ENCODE measurements at places on chromosomes 12 and 14.

- DNase-seq: no peak
Observed at GRCh38 chr12:3049611-3050249, 27.4 kb upstream of the TSPAN9 start.

DNA sequence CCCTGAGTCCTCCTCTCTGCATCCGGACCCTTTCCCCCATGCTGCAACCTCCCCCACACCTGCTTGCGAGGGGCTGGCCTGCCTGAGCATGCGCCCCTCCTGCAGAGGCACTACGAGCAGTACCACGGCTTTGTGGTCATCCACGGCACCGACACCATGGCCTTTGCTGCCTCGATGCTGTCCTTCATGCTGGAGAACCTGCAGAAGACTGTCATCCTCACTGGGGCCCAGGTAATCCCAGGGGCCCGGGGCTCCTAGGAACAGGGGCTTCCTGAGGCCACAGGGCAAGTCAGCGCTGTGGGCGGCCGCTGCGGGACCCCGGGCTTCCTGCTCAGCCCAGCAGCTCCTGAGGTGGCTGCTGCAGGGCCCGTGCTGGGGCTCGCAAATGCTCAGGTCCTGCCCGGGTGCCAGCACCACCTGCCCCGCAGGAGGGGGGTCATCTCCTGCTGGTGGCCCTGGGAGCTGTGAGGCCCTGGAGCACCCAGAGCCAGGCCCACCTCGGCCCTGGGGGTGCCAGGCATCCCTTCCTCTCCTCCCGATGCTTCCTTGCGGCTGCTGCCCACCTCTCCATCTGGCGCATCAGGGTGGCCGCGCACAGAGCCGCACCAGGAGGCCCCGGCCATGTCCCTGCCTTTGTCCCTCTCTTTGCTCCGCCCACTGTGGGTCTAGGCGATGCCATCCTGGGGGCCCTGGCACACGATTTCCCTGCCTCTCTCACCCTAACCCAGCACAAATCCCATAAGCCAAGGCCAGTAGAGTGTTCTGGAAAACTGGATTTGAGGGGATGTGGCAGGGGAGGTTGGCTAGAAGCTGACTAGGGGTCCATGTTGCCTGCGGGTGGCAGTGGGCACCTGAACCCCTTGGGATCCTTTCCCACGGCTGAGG is 10.2 kb downstream of the ASPG start:
- DNase-seq: no peak

DNA sequence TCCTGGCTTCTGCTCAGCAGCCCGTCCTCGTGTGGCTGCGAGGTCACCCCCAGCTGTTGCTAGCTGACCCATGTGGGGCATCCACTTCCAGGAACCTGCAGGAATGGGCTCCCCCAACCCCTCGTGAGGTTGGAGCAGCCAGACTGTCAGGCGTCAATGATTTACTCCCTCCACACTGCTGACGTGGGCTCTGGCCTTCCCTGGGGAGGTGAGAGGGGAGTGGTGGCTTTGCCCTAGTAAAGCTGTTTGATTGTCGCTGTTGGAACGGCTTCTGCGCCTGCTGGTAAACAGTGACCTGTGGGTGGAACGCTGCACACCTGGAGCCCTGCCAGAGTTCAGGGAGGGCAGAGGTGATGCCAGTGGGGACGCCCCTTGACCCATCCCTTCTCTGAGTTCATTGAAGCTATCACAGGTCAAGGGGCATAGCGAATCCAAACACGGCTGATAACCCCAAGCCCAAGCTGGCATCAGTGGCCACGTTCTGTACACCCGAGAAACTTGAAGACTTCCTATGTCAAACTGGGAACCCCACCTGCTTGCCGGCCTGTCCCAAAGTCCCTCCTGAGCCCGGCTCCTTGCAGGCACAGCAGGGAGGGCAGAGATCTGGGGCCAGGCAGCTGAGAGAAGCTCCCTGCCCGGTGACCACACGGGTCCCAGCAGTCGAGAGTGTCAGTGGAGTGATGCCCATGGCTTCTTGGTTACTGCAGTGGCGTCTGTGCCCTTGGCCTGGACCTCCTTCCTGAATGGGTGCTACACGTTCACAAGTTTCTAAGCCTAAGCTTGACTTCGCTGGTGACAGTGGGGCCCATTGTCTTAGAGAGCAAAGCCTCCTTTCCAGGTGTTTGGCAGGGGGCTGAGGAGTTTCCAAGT is 2.7 kb downstream of the ASPG start:
- no peak for DNase-seq

DNA sequence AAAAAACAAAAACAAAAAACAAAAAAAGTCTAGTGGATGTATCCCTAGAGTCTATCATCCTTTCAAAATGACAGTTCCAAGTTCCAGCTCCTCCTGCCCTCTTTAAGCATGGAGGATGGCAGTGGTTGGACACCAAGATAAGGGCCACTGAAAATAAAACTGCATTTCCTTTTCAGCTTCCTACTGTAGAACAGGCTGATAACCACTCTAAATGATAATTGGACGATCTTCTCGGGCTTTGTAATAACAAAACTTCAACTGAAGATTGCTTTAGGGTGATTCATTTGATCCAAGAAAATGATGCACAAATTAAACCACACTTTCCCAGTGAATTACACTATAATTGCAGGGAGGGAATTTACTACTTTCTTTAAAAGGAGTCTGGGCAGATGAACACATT is 42.2 kb upstream of the CRACR2A start:
- no peak for DNase-seq

DNA sequence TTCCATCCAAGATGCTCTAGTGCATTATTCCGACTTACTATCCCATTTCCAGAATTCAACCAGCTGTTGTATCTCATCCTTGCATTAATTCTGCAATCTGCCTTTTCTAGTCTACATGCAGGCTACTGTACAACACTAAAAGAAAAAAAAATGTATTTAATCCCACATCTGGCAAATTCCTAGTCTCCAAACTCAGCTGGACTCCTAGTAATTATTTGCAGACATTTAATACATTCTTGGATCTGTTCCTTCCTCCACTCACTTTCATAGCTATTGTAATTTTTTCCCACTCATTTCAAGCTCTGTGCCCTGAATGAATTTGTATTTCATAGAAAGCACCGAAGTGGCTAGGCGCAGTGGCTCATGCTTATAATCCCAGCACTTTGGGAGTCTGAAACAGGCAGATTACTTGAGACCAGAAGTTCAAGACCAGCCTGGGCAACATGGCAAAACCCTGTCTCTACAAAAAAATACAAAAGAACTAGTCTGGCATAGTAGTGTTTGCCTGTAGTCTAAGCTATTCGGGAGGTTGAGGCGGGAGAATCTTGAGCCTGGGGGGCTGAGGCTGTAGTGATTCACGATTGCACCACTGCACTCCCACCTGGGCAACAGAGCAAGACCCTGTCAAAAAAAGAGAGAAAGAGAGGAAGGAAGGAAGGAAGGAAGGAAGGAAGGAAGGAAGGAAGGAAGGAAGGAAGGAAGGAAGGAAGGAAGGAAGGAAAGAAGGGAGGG is 39.5 kb upstream of the YAF2 start:
- DNase-seq: no peak

- DNase-seq: no peak
Observed at GRCh38 chr12:59742841-59743240, 147.0 kb downstream of the SLC16A7 start.

DNA sequence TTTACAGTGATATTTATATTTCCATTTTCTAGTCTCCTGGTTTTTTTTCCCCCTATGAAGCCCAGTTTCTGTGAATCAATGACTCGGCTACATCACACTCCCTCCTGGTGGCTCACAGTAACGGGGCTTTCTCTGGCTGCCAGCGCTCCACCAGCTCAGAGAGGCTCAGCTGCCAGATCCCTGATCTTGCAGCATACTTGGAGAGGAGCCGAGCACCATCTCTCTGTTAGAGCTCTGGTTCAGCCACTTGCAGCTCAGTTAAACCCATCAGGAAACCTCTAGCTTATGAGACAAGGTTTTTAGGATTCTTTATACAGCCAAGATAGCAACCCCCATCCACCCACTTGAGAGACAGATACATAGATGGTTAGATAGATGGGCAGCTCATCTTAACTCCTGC is 74.6 kb downstream of the CIT start:
- no peak for DNase-seq

GRCh38 chr12:120961604-120962531 is 16.5 kb upstream of the HNF1A start:
- DNase-seq: no peak

DNA sequence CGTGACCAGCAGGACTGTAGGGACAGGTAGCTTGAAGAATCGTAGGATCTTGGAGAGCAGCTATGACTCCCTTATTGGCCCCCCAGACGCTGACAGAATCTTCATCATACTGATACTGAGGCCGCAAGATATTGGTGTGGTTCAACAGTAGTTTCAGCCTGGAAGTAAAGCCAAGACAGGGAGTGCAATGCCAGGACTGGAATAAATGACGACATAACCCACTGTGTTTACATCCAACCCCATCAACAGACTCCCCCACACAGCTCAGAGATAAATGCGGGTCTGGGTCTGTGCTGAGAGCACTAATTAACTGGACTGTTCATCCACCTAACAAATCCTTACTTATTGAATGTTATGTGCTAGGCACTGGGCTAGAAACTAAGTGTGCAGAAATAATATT is 16.6 kb downstream of the NOXRED1 start:
- no peak for DNase-seq

DNA sequence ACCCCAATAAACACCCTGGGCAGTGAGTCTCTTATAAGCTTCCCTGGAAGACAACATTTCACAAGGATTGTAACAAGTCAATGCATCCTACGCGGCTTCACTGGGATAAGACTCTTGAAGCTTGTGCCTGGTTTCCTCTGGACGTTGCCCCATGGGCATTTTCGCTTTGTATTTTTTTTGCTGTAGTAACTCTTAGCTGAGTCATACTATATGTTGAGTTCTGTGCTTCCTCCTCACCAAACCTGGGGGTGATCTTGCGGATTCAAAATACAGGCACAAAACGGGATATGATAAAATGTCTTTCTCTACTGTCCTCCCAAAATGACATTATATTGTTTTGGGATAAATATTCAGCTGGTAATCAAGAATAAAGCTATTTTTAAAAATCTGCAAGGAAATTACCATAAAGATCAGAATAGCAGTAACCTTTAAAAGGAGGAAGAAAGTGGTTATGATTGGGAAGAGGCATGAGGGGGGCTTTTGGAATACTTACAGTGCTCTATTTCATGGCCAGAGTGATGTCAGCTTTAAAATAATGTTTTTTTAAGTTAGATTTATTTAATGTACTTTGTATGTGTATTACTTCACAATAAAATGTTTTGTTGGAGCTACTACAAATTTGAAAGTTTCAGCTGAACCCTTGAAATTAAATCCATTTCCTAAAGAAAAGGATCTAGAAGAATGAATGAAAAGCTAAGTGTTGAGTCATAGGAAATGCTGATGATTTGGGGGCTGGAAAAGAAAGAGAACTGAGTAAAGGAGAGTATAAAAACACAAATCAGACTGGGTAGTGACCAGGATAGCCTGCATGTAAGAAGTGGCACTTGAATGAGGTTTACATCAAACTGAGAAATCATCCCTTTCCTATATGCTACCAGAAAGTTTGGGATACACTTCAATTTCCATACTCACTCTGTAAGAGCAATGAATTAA is 14.7 kb downstream of the BTBD7 start:
- DNase-seq: no peak

DNA sequence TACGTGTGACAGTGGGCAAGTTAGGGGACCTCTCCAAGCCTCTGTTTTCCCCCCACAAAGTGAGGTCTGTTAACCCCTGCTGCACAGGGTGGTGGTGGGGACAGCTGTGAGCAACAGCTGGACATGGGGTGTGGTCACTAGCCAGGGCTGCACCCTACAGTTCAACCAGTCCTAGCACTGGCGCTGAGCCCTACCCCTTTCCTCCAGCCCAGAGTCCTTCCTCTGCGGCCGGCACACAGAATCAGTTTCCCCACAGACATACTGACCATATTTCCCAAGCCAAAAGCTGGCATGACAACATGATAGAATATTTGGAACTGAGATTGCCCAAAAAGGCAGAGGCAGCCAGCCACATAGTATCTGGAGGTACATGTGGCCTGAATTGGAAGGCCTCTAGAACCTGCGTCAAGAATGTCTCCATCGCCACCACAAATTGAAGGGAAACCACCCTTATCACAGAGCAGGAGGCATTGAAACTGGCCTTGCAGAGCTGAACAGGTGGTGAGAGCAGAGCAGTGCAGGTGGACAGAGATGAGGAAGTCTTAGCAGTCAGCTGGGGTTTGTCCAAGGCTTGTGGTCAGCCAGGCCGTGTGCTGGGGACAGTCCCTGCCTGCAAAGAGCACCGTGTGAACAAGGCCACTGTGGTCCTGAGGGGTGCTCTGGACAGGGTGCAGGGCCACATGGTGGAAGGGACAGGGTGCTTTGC is 21.2 kb downstream of the DEGS2 start:
- no peak for DNase-seq

- DNase-seq: no peak
Observed at GRCh38 chr14:88614218-88614907, 51.5 kb downstream of the ZC3H14 start.

GRCh38 chr12:69254046-69254445 is 14.7 kb downstream of the CPSF6 start:
- DNase-seq: no peak

- no peak for DNase-seq
Observed at GRCh38 chr12:292186-292585, 29.6 kb upstream of the SLC6A13 start.

DNA sequence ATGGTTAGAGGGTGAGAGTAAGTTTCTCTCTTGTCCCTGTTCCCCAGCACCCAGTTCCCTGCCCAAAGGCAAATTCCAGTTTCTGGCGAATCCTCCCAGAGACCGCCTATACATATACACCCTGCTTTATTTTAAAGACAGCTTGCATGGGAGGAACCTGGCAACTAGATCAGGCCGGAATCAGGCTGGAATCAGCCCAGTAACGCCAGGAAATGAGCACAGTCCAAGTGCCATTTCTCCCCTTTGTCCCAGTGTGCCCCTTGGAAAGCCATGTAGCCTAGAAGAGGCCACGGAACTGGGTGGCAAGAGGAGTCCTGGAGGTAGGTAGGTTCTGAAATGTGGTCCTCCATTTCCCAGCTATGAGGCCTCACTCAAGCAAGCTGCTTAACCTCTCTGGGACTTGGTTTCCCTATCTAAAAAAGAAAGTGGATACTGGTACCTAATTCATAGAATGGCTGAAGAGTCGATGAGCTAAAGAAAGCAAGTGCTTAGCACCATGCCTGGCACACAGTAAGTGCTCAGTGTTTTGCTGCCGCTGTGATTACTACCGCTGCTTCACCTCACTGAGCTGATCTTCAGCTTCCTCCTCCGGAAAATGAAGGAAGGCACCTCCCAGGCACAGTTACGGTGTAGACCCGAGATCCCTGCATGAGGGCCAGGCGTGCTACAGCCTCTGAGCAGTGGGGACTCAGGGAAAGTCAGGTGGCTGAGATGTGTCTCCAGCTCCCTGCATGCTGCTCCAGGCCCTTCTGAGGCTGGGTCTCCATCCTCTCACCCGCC is 36.4 kb downstream of the PITPNM2 start:
- DNase-seq: no peak

GRCh38 chr12:123967121-123967586 is 5.5 kb downstream of the CCDC92 start:
- no peak for DNase-seq

All from stimulated activated CD4-positive, alpha-beta T cell treated with anti-CD3 and anti-CD28 coated beads, Interleukin-12 subunit alpha, Interleukin-12 subunit beta, amount 100 ng/mL, for 4 hours (primary cell).